ENCODE measurements at places on chromosomes 5 and 9. TPM values are rescaled to one million over a fixed set of nuclear protein-coding genes. Genes with fewer than 3 reads are reported as not detected.
A peak's percentile ranks its signal among the peaks of the same experiment; 100 is the strongest.

- no peak for DNase-seq
Observed at GRCh38 chr5:155684417-155684816, 642.5 kb upstream of the SGCD start.

DNA sequence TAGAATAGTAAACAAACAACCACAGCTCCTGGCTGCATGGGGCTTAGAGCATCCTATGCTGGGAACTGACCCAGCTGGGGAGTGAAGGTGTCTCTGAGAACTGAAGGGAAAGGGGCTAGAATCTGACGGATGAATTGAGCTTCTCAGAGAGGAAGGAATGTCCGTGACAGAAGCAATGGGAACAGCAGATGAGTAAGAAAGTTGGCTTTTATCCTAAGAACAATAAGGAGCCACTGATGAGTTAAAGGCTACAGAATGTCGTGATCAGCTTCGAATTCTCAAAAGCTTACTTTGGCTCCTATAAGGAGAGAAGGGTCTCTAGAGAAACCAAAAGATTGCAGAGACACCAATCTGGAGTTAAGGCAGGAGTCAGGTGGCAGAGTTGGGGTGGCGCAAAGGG, 52.6 kb downstream of the EBF1 start:
- no peak for DNase-seq

DNA sequence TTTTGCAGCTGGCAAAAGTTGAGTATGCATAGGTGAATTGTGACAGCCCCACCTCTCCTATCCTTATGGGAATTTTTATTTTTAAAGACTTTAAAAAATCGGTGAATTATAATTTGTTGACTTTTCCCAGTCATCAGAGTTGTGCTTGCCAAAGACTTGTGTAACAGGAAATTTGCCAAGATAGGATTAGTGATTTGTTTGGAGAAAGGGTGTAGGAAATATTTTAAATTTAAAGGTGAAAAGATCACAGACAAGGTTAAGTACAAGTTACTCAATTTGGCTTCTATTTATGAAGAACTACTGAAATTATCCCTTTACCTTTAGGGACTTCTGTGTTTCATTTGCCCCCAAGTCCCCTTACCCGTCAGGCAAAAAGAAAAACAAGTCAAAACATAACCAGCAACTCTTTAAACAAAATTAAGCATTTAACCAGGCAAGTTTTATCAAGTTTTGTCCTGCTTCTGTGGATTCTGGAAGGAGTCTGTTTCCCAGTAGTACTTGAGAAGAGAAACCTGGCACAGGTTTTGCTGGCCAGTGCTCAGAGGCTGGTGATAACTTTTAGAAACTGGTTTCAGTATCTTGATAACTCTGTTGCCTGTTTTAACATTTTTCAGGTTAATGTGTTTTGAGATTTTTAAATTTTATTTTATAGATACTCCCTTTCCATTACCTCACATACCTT, 285.4 kb downstream of the MAST4 start:
- no peak for DNase-seq

DNA sequence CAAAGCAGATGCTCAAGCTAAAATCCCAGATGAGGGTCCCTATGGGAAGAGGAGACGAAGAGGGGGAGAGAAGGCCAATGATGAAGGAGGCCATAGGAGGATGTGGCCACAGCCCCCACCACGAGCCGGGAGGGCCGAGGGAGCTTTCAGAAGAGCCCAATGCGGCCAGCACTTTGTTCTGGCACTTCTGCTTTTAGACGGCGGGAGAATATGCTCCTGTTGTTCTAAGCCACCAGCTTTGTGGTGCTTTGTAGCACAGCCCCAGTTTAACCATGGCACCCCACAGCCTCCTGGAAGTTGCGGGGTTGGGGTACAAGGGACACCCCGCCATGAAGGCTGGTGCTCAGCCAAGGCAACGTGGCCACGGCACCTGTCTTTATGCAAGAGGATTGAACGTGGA, 33.4 kb downstream of the LPCAT1 start:
- DNase-seq = no peak

GRCh38 chr9:36828611-36829013, 205.5 kb downstream of the PAX5 start:
- DNase-seq = no peak

DNA sequence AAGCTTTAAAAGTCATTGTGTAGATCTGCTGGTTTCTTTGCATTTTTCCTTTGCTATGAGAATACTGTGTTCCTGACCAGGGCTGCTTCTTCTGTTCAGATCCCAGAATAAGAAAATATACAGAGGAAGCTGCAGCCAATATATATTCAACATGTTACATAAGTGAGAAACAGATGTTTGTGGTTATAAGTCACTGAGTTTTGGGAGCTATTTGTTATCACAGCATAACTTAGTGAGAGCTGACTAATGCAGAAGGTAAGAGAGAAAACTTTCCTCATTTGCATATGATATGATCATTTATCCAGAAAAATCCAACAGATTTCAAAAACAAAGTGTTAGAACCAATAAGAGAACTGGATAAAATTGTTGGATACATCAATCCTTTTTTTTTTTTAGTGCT, 136.3 kb upstream of the NR3C1 start:
- no peak for DNase-seq

DNA sequence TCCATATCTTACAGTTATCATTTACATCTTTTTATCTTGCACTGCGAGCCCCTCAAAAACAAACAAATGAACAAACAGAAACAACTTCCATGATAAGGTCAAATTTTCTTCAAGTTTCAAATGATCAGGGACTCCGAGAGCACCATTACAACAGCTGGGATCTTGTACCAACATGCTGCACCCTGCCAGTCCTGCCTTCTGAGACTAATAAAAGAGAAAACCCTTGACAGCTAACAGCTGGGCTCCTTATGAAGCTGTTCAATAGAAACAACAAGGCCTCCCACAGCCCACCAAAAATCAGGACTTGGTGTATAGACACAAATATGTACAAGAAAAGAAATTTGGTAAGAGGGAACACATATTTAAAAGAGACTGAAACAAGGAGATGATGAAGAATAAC, 985.3 kb upstream of the DMAC1 start:
- no peak for DNase-seq

DNA sequence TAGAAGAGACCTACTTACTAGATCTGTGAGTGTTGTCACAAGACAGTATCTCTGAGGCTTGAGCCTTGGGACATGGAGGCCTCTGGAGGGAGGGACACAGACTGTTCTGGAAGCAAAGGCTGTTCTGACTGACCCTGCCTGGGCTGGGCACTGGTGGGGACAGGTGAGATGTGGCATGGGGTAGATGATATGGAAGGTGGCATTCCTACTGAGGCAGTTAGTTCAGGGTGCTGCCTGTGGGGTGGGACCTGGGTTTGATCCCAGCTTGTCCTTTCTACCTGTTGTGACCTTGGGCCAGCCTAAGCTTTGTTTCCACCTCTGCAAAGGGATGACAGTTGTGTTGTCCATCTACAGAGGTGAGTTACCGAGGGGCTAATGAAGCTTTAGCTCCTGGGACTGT, 140.2 kb downstream of the C9orf50 start:
- no peak for DNase-seq

DNA sequence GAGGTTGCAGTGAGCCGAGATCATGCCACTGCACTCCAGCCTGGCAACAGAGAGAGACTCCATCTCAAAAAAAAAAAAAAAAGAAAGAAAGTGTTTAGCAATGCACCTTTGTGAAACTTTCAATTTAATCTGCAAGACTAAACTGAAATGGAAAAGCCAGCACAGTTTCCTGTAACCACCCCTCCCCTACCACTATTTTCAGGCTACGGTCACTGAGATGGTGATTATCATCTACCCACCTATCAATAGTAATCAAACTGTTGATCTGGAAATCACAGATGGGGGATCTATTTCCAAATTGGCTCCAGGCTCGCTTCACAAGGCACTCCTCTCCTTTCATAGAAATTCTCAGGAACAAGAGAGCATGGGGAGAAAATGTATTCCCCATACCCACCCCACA, 30.6 kb upstream of the IL7R start:
- no peak for DNase-seq

GRCh38 chr5:80177236-80177635, 78.6 kb downstream of the SERINC5 start:
- DNase-seq = no peak

- peak; percentile 57 for DNase-seq
Observed at GRCh38 chr5:82924226-82925060, 152.8 kb downstream of the TMEM167A start.

- no peak for DNase-seq
Observed at GRCh38 chr5:181035991-181036815, 3.9 kb upstream of the BTNL9 start.

DNA sequence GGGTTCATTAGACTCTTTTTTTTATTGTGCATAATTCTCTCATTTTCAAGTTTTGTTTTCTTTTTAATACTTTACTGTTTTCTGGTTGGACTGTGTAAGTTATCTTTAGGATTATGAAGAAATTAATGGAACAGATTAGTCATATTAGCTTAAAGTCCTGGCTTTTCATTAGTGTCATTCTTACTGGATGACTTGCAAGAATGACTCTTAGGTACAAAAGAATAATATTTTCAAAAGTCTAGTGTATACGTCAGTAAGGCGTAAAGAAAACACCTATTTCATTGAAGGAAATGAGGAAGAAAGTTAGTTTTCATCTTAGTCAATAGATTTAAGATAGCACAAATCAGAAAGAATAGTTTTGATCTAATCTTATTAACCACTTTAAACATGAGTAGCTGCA, 20.4 kb downstream of the UHRF2 start:
- no peak for DNase-seq

DNA sequence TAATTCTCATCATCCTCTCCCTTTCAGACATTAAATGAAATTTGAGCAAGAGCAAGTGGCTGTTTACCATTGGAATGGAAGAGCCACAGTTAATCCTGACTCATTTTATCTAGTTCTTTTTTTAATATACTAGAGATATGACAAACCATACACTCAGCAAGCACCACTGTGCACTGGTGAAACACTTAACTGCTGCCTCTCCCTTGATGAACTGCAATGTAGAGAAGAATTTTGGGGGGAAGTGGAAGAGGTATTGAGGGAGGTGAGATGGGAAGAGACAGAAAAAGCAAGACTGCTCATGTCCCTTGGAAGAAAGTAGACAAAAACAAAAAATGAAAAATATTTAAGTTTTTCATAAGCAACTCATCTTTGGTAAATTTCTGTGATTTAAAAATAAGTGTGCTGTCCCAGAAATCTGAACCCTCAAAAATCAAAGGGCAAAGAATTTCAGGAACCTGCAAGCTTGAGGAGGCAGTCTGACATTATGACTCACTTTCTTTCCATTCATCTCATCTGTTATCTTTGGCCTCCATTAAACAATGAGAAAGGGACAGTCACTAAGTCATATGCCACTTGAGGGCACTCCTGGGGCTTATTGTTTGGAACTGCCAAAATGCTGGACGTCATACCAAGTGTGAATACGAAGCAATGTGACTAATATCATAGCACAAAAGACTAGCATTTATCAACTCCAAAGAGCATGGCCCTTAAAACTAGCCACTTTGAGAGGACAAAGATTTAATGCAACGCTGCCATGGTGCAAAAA, 566.8 kb upstream of the DMAC1 start:
- no peak for DNase-seq

DNA sequence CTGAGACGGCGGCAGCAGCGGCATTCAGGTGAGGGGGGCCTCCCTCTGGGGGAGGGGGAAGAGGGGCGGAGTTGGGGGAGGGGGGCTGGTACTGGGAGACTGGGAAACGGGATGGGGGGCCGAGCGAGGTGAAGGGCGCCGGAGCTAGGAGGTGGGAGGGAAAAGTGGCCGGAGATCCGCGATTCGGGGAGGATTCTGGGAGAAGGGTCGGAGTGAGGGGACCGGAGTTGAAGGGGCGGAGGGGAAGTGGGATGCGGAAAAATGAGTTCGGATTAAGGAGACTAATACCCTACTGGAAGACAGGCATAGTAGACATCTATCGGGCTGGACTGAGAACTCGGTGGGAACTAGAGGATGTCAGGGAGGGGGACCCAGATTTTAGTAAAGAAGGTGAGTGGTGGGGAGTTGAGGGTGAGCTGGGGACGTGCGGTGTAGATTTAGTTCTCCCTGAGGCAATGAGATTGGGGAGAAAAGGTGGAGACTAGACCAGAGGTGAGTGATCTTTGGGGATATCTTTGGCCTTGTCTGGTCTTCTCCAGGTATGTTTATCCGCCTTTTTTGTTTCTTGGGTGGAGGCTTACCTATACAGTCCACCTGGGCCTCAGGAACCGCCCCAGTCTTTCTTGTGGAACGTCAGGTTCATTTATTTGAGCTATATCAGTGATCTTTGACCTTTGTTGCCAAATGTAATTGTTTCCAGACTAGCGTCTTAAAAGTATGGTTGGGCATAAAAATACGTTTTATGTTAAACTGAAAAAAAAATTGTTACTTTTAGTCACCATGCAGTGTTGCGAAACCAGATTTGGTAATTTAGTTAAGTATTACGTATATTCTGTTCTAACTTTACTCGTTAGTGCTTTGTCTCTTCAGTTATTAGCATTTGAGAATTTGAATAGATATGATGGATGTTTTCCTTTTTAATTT, 632 bp downstream of the UBAP1 start:
- peak; percentile 74 for DNase-seq

GRCh38 chr5:67263656-67264408, 67.2 kb upstream of the CD180 start:
- no peak for DNase-seq

DNA sequence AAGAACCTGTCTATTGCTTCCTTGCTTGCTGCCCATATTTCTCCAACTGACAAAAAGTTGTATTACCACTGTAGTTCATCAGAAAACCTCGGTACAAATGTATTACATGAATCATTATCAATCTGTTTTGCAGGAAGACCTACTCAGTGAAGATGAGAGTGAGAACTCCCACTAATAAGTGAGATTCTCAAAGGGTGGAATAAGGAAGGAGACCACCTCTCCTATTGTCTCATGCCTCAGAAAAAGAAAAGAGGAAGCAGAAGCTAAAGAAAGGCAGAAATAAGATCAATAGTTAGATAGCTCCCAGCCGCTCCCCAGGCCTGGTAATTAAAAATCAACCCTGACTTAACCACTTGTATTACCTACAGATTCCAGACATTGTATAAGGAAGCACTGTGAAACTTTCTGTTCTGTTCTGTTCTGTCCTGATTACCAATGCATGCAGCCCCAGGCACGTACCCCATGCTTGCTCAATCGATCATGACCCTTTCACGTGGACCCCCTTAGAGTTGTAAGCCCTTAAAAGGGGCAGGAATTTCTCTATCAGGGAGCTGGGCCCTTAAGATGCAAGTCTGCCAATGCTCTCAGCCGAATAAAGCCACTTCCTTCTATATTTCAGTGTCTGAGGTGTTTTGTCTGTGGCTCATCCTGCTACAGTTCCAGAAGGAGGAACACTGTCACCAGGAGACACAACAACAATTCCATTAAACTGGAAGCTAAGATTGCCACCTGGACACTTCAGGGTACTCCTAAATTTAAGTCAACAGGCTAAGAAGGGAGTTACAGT, 152.5 kb upstream of the COX7C start:
- DNase-seq = no peak

- DNase-seq = peak; percentile 7
Observed at GRCh38 chr9:104586496-104587180, 12.6 kb downstream of the OR13C5 start.

- no peak for DNase-seq
Observed at GRCh38 chr5:128979761-128980160, 14.5 kb downstream of the SLC27A6 start.

Gene SUSD3
- 12.0 TPM for polyA plus RNA-seq

Gene NR6A1
- 1.9 TPM for polyA plus RNA-seq

Gene BSPRY
- polyA plus RNA-seq = 10.5 TPM

Gene LRRC19
- 18.9 TPM for polyA plus RNA-seq

Gene PALM2AKAP2
- polyA plus RNA-seq = 11.3 TPM

Gene ENHO
- 2.4 TPM for polyA plus RNA-seq

Gene COL15A1
- polyA plus RNA-seq = 24.1 TPM

Gene LCN15
- polyA plus RNA-seq = 0.15 TPM

Gene ARL14EPL
- not detected for polyA plus RNA-seq

Gene PCDH1
- 30.4 TPM for polyA plus RNA-seq

Gene TSTD2
- polyA plus RNA-seq = 29.0 TPM

Measured in renal pelvis (tissue), 12 donors.